ENCODE measurements at places on chromosomes 12 and 14.

DNA sequence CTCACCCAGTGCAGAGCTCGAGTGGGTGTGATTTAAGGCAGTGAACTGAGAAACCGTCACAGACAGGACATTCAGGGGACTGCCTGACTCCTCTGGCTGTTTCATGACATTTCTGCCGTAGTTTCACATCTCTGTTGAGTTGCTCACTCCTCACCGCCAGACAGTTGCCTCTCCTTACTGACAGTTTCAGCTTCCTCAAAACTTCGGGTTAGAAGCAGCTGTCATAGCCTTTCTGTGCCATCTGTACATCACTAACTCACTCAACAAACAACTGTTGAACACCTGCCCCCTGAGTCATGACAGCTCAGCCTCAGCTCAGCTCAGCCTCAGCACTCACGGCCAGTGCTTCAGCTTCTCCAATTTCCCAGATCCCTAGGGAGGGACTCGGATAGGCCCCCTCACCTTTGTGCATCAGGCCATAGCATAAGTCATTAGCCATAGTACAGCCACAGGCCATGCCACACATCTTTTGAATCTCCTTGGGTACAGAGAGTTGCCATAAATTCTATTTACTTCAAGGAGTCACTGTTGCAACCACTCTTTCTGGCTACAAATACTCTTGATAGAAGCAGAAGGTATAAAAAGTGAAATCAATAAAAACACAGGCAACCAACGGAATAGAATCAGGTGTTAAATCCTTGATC is 6.2 kb upstream of the SLC15A4 start:
- DNase-seq, result no peak

DNA sequence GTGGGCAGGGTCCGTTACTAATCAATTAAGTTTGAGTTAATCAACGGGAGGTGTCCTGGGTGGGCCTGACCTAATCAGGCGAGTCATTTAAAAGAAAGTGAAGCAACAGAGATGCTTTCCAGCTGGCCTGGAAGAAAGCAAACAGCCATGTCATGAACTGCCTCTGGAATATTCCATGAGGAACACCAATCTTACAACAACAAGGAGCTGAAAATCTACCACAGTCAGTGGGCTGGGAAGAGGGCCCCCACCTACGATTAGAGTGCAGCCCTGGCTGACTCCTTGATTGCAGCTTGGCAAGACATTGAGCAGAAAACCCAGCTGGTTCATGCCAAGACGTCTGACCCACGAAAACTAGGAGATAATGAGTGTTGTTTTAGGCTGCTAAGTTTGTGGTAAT is 56.2 kb downstream of the SSPN start:
- peak; percentile 55 for DNase-seq

- DNase-seq, result no peak
Observed at GRCh38 chr12:21608196-21608595, 3.5 kb upstream of the GYS2 start.

DNA sequence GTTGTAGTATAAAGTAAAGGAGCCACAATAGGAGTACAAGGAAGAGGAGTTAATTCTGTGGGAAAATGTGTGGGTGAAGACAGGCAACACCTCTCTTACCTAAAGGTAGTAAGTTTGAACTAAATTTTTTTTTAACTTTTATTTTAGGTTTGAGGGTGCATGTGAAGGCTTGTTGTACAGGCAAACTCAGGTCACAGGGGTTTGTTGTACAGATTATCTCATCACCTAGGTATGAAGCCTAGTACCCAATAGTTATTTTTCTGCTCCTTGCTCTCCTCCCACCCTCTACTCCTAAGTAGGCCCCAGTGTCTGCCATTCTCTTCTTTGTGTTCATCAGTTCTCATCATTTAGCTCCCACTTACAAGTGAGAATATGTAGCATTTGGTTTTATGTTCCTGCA is 70.5 kb downstream of the DNAI7 start:
- DNase-seq, result no peak

All from heart left ventricle (tissue), 16 donors.